ENCODE measurements at places on chromosomes 6 and 20. TPM values are rescaled to one million over a fixed set of nuclear protein-coding genes. Genes with fewer than 3 reads are reported as not detected.

DNA sequence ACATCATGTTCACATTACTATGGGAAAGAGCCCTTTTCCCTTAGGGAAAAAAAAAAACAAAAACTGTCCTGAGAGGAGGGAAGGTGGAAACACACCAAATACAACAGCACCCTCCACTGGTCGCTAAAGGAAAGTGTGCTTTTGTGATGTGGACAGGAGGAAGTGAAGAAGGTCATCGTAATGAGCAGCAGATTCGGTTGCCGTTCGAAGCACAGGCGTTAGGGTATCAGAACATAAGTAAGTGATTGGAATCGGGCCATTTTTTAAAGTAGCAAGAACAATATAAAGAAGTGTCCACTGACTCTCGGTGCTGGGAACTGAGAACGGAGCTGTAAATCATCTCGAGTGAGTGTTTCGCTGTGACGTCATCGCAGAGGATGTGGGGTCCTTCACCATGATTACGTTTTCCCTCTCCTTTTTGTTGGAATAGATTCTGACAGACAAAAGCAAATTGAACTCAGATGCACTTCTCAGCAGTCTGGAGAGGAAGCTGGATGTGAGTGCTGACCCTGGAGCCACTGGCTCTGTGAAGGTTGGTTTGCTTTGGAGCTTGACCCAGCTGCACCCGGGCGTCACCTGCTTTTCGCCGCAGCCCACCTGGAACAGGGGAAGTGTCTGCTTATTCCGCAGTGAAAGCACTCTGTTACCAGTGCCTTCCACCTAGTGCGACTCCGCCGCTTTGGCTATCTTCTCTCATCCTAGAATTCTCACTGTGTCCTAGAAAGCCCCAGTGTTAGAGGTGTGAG is 203.6 kb upstream of the GMDS start:
- DNase-seq, result no peak

DNA sequence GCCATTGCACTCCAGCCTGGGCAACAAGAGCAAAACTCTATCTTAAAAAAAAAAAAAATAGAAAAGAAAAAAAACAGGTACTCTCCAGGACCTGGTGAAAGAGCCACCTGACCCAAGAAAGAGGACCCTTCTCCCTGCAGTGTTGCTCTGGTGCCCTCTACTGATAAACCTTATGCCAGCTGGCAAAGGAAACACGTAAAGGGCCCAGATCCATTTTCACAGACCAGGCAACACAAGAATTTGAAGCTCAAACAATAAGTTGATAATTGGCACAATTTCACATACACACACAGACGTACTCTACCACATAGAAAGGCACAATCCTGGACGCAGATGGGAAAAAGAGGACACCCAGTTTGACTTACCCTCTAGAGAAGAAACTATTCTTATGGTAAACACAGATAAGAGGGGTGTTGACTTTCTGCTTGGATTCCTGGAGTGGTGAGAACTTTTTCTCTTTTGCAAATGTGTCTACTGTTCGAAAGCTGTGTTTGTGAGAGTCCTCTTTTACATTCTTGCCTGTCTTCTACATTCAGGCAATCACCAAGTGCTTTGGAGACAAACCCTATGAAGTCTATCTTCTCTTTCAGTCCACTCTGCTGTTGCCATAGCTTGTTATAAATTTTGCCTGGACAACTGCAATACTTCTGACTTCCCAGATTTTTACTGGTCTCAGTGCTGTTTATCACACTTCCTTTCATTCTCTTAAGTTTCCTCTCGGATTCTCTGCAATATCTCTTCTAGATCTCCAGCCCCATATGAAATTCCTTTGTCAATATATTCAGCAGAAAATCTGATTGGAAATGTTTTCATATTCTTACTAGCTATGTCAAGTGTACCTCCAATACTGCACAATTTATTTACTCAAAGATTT is 6.4 kb upstream of the SNRPB start:
- DNase-seq, result no peak

GRCh38 chr6:37515712-37516075 is 16.0 kb upstream of the CCDC167 start:
- DNase-seq, result no peak

GRCh38 chr20:23438661-23439060 is 824 bp upstream of the CSTL1 start:
- no peak for DNase-seq

- no peak for DNase-seq
Observed at GRCh38 chr6:7124114-7124513, 16.4 kb downstream of the RREB1 start.

DNA sequence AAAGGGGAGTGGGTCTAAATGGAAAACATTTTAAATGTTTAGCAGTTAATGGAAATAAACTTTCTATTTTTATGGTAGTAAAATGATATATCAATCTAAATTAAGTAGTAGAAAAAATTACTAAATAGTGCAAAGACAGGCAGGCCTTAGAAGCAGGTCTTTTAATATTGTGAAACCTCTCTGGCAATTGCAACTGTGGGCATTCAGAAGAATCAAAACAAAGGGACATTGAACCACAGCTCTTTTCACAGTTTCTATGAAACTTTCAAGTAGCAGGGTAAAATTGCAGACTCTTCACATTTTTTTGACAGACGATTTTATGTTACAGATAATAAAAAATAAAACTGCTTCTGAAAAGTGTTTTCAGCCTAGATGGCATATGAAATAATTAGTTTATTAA is 533.7 kb downstream of the BCKDHB start:
- no peak for DNase-seq

GRCh38 chr6:72855471-72855870 is 233.6 kb downstream of the KCNQ5 start:
- DNase-seq, result no peak

SAPCD1 gene
- total RNA-seq, result 0.73 TPM

DNA sequence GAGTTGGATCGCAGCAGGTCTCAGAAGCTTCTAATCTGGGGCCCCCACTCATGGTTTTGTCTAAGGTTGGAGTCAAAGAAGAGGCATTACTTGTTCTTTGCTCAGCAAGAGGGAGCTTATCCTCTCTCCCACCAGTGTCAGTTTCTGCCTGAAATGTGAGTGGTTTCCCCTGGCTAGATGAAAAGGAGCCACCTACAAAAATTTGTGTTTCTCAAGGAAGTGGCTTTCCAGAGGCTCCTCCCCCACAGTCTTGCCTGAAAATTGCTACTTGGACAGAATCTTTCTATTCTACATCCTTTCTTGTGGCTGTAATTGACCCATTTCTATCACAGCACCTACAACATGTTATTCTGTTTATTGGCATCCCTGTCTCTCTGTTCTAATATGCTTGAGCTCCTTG is 37.9 kb downstream of the SCML4 start:
- no peak for DNase-seq

BANF2 gene
- total RNA-seq, result not detected

DNA sequence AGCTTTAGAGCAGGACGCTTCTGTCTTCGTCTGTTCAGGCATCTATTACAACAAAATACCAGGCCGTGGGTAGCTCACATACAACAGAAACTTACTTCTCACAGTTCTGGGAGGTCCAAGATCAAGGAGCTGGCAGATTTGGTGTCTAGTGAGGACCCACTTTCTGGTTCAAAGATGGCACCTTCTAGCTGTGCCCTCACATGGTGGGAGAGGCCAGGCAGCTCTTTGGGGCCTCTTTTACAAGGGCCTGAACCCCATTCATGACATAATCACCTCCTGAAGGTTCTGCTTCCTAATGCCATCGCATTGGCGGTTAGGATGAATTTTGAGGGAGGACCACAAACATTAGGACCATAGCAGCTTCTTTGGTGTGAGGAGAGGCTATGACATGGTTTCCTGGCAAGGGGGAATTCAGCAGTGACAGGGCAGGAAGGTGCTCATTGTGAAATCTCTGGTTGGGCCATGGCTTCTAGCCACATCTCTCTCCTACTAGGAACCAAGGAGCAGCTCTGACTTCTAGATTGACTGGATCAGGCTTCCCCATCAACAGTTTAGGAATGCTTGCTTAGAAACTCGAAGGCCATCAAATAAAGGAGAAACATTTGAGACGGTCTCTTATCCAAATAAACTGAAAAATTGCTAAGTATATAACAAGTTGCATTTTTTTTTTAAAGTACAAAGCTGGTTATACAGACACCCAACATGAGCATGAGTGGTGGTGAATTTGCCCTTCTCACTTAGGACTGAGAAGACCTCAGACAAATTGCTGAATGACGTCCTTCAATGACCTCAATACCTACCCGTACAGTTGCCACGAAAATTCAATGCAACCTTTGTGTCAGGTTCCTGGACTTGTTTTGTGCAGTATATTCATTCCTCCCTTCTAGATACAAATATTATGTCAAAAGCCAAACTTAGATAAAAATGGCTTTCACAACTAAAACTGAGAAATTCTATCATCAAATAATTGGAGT is 140.7 kb downstream of the ZDHHC14 start:
- no peak for DNase-seq

DNA sequence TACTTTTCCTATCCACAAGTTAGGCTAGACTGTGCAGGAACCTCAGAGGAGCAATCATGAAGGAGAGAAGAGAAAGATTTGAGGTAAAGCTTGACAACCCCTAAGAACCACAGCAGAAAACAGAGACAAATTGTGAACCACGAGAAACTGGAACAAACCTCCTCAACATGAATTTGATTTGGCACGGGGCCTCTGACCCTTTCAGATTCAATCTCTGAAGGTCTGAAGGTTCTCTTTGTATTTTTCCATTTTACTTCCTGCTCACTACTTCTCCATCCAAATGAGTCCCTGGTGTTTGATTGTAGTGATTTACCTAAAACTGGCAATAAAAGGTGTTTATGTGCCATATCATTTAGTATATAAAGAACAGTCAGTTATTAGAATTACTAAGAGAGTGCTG is 126.1 kb upstream of the STXBP5 start:
- no peak for DNase-seq

GUCA1A gene
- total RNA-seq, result not detected

DNA sequence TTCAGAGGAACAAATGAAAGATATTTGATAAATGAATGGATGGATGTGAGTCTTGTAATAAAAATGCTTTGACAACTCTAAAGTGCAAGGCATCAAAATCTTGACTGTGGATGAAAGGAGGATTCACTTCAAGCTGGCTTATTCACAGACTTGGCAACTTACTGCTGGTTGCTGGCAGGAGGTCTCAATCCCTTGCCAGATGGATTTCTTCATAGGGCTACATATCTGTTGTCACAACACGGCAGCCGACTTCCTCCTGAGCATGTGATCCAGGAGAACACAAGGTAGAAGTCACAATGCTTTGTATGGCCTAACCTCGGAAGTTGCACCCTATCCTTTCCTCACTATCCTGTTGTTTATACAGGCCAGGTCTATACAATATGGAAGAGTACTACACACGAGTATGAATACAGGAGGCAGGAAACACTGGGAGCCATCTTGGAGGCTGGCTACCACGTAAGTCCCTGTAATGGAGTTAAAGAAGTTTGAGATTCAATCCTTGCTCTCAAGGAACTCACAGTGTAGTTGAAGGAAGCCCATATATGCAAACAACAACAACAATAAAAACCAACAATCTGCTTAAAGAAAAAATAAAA is 97.9 kb downstream of the ID4 start:
- DNase-seq, result no peak

GRCh38 chr6:55011034-55011433 is 163.3 kb upstream of the HCRTR2 start:
- DNase-seq, result no peak
